ENCODE measurements at places on chromosomes 4 and X. TPM values are rescaled to one million over a fixed set of nuclear protein-coding genes. Genes with fewer than 3 reads are reported as not detected.

The TBX22 gene
- not detected for total RNA-seq

The BEX2 gene
- total RNA-seq: 16.4 TPM

The GAGE1 gene
- not detected for total RNA-seq

The PRDM8 gene
- total RNA-seq: 2.2 TPM

The ZFP42 gene
- 0.26 TPM for total RNA-seq

The FGFBP2 gene
- 10.7 TPM for total RNA-seq

The GLUD2 gene
- total RNA-seq: 0.59 TPM

All from right atrium auricular region (tissue), 2 donors.